Endothelial cell of umbilical vein (primary cell): ENCODE measurements at places on chromosomes 12 and 14. TPM values are rescaled to one million over a fixed set of nuclear protein-coding genes. Genes with fewer than 3 reads are reported as not detected.
A peak's percentile ranks its signal among the peaks of the same experiment; 100 is the strongest.

GRCh38 chr14:22218728-22219127 lies 370.3 kb downstream of the DAD1 start:
- H3K36me3 ChIP-seq, result no peaks in the 10 kb centered on the region
- no peaks in the 10 kb centered on the region for H3K4me1 ChIP-seq
- DNase-seq, result no peak
- no peak overlapping the region for H3K4me3 ChIP-seq
- H3K27me3 ChIP-seq, result peaks cover 5% of the 10 kb centered on the region

The PLCZ1 gene
- total RNA-seq, result not detected in 2 replicates

GRCh38 chr12:62847709-62848108 lies 87.2 kb downstream of the PPM1H start:
- H3K36me3 ChIP-seq, result no peaks in the 10 kb centered on the region
- no peak overlapping the region for H3K27ac ChIP-seq

The TTC6 gene
- total RNA-seq, result 0.75 TPM in 1 of 2 replicates, not detected in the other

DNA sequence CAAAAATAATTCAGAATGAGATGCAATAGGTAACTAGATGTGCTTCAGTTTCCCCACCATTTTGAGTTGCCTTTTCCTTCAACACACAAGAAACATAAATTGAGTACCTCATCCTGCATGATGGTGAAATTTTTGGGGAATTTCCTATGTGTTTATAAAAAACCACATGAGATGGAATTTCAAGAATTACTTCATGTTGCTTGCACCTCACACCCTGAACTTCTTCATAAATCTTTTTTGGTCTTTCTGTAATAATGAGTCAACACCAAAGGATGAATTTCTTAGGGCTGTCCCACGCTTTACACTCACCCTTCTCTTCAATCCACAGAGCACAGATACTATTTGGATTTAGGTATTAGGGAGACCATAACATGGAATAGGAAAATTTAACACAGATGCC lies 22.6 kb upstream of the LUM start:
- H3K27me3 ChIP-seq, result no peaks in the 10 kb centered on the region
- no peak overlapping the region for H3K4me3 ChIP-seq
- DNase-seq, result no peak
- H3K4me1 ChIP-seq, result peaks cover 6% of the 10 kb centered on the region

- no peak overlapping the region for H3K4me3 ChIP-seq
- DNase-seq, result no peak
- no peak overlapping the region for H3K27ac ChIP-seq
- H3K4me1 ChIP-seq, result no peaks in the 10 kb centered on the region
- H3K36me3 ChIP-seq, result no peaks in the 10 kb centered on the region
These were observed 243.7 kb downstream of the GLT1D1 start for GRCh38 chr12:129096968-129097367.

The CAPZA3 gene
- total RNA-seq, result not detected in 2 replicates

- peaks cover 11% of the 10 kb centered on the region for H3K27me3 ChIP-seq
- no peak overlapping the region for H3K27ac ChIP-seq
- H3K4me1 ChIP-seq, result no peaks in the 10 kb centered on the region
- H3K4me3 ChIP-seq, result no peak overlapping the region
- DNase-seq, result no peak
- no peaks in the 10 kb centered on the region for H3K36me3 ChIP-seq
These were observed 110.0 kb upstream of the CPM start for GRCh38 chr12:69042970-69043369.

- no peaks in the 10 kb centered on the region for H3K27me3 ChIP-seq
- peak overlapping the region; percentile 78 for H3K27ac ChIP-seq
- no peak overlapping the region for H3K4me3 ChIP-seq
- no peak for DNase-seq
- peaks cover 16% of the 10 kb centered on the region for H3K4me1 ChIP-seq
- peaks cover 26% of the 10 kb centered on the region for H3K36me3 ChIP-seq
These were observed 1.0 kb downstream of the IRF9 start for GRCh38 chr14:24162093-24162492.

The LHX5 gene
- total RNA-seq, result not detected in 2 replicates

DNA sequence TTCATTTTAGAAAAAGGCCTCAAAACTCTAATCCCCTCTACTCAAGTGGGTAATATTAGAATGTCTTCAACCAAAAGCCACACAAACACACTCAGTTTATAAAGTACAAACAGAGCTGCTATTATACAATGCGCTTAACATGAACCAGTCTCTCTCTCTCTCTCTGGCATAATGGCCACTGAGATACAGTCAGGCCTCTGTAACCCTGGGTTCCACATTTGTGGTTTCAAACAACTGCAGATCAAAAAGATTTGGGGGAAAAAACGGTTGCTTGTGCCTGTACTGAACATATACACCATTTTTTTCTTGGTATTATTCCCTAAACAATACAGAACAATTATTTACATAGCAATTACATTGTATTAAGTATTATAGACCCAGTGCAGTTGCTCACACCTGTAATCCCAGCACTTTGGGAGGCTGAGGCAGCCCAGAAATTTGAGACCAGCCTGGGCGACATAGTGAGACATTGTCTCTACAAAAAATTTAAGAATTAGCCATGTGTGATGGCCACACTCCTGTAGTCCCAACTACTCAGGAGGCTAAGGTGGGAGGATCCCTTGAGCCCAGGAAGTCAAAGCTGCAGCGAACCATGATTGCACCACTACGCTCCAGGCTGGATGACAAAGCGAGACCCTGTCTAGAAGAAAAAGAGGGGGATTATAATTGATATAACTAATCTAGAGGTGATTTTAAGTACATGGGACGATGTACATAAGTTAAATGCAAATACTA lies 5.6 kb downstream of the SLC11A2 start:
- H3K27me3 ChIP-seq, result no peaks in the 10 kb centered on the region
- H3K36me3 ChIP-seq, result no peaks in the 10 kb centered on the region
- H3K27ac ChIP-seq, result no peak overlapping the region
- H3K4me1 ChIP-seq, result peaks cover 15% of the 10 kb centered on the region

The NPAS3 gene
- total RNA-seq, result 0.13 and 0.65 TPM in 2 replicates

GRCh38 chr12:100268835-100269564 lies 2.0 kb downstream of the SCYL2 start:
- H3K4me1 ChIP-seq, result peaks cover 19% of the 10 kb centered on the region
- H3K36me3 ChIP-seq, result no peaks in the 10 kb centered on the region
- peak; percentile 30 for DNase-seq
- H3K4me3 ChIP-seq, result peak overlapping the region; percentile 95

DNA sequence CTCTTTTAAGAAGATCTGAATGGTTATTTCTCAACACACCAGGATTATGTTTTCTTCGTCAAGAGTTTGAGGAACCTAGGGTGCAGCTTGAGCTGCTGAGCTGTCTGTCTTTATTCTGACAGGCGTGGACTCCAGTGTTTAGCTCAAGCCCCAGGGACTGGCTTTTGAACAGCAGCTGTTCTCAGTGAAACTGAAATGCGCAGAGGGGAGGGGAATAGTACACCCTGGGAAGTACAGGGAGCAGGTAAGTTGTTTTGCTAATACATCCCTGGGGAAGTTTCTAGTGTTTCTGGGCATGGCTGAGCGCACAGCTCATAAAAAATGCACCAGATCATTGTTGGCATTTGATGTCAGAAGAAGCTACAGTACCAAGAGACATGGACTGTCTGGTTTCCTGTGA lies 659.8 kb downstream of the DIO2 start:
- no peak overlapping the region for H3K4me3 ChIP-seq
- no peaks in the 10 kb centered on the region for H3K27me3 ChIP-seq
- H3K4me1 ChIP-seq, result no peaks in the 10 kb centered on the region
- no peaks in the 10 kb centered on the region for H3K36me3 ChIP-seq
- no peak for DNase-seq
- no peak overlapping the region for H3K27ac ChIP-seq

GRCh38 chr12:89709995-89710872 lies 1.6 kb upstream of the ATP2B1 start:
- DNase-seq, result no peak
- H3K27me3 ChIP-seq, result peaks cover 16% of the 10 kb centered on the region
- no peaks in the 10 kb centered on the region for H3K36me3 ChIP-seq
- peak overlapping the region; percentile 67 for H3K27ac ChIP-seq
- peak overlapping the region; percentile 48 for H3K4me3 ChIP-seq
- H3K4me1 ChIP-seq, result peaks cover 12% of the 10 kb centered on the region

GRCh38 chr14:55915456-55915855 lies 202.8 kb upstream of the PELI2 start:
- no peaks in the 10 kb centered on the region for H3K36me3 ChIP-seq
- H3K27ac ChIP-seq, result no peak overlapping the region
- peaks cover 2% of the 10 kb centered on the region for H3K27me3 ChIP-seq
- peak; percentile 19 for DNase-seq
- no peak overlapping the region for H3K4me3 ChIP-seq

DNA sequence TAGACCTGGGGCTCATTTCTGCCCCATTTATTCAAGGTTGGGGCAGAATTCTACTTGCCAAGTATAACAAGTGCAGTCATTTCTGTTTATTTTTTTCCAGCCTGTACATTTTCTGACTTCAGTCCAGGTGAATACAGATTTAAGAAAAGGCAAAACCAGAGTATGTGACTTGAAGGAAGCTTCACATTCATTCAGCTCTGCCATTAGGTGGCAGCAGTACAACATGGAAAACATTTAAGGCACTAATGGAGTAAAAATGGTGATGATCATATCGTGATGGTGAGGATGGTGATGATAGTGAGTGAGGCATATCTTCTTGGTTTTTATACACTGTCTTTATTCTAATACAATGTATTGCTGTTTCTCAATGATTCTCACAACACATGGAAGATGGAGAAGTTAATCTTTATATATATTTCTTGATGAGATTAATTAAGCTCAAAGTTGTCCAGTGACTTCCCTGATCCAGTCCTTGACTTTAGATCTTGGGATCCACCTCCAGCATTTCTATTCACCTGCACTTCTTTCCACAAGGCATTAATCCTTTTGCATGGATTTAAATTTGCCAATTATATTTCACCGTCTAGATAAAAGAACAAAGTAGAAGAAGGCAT lies 176.7 kb upstream of the SEL1L start:
- H3K27ac ChIP-seq, result no peak overlapping the region
- H3K4me1 ChIP-seq, result no peaks in the 10 kb centered on the region
- no peak overlapping the region for H3K4me3 ChIP-seq
- no peak for DNase-seq
- H3K36me3 ChIP-seq, result no peaks in the 10 kb centered on the region

- no peak overlapping the region for H3K27ac ChIP-seq
- DNase-seq, result no peak
- H3K36me3 ChIP-seq, result no peaks in the 10 kb centered on the region
- H3K27me3 ChIP-seq, result no peaks in the 10 kb centered on the region
- H3K4me1 ChIP-seq, result no peaks in the 10 kb centered on the region
- H3K4me3 ChIP-seq, result no peak overlapping the region
These were observed 46.0 kb upstream of the TRAF3 start for GRCh38 chr14:102731101-102731870.

GRCh38 chr12:94033101-94033500 lies 115.3 kb upstream of the PLXNC1 start:
- no peak for DNase-seq
- H3K4me1 ChIP-seq, result no peaks in the 10 kb centered on the region
- H3K36me3 ChIP-seq, result no peaks in the 10 kb centered on the region

DNA sequence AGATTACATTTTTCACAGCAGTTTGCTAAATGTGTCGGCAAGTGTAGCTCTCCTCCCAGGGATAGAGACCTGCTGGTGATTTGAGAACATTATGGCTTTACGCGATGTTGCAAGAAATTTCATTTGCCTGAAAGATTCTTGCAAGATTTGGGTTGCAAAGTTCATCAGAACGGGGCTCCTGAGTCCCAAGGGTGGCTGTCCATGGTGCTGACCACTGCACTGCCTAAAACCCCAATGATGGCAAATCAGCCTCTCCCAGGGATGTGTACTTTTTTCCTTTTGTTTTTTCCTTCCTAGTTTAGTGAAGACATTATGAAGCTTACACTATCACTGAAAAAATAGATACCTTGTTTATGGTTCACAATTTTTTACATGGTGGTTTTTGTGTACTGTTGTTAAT lies 85.4 kb downstream of the WSCD2 start:
- no peaks in the 10 kb centered on the region for H3K4me1 ChIP-seq
- no peaks in the 10 kb centered on the region for H3K27me3 ChIP-seq
- DNase-seq, result peak; percentile 9
- H3K27ac ChIP-seq, result no peak overlapping the region
- H3K36me3 ChIP-seq, result no peaks in the 10 kb centered on the region

- H3K4me3 ChIP-seq, result no peak overlapping the region
- H3K27me3 ChIP-seq, result peaks cover 2% of the 10 kb centered on the region
- DNase-seq, result no peak
These were observed 36.7 kb upstream of the NKX2-8 start for GRCh38 chr14:36619131-36619530.

The PZP gene
- total RNA-seq, result 0.84 and 0.88 TPM in 2 replicates

- peak; percentile 99 for DNase-seq
- peak within 1 kb of the TSS; percentile 41 for H3K27ac ChIP-seq
- H3K36me3 ChIP-seq, result no peaks in the 10 kb centered on the region
- H3K4me1 ChIP-seq, result peaks cover 15% of the 10 kb centered on the region
- peak within 1 kb of the TSS; percentile 23 for H3K4me3 ChIP-seq
These were observed at the start of the genes CEP290 and TMTC3 for GRCh38 chr12:88141774-88142609. Gene CEP290, minus strand, starts transcription at chr12:88142088. Its CDS starts 781 bp downstream, at chr12:88141307. Gene TMTC3, plus strand, starts transcription at chr12:88142307. Its CDS starts 6,009 bp downstream, at chr12:88148316.

DNA sequence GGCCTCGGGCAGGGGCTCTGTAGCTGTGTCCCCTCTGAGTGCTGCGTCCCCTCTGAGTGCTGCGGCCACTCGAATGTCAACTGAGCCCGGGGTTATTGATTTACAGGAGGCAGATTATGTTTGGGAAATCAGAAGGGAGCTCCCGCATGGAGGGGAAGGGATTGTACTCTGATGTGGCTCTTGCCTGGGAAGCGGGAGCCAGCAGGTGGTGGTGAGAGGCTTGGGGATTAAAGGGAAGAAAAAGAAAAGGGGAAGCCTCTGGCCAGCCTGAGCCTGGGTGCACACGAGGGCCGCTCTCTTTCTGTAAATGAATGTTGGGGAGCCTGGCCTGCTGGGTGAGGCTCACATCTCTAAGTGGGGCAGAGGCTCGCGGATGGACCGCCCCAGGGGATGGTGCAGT lies 143.7 kb downstream of the AACS start:
- H3K27ac ChIP-seq, result no peak overlapping the region
- no peaks in the 10 kb centered on the region for H3K27me3 ChIP-seq
- no peak for DNase-seq
- no peak overlapping the region for H3K4me3 ChIP-seq
- H3K4me1 ChIP-seq, result no peaks in the 10 kb centered on the region

- H3K27me3 ChIP-seq, result no peaks in the 10 kb centered on the region
- H3K36me3 ChIP-seq, result no peaks in the 10 kb centered on the region
- H3K27ac ChIP-seq, result no peak overlapping the region
- DNase-seq, result peak; percentile 53
These were observed 446 bp upstream of the ZNF641 start for GRCh38 chr12:48351022-48351708.
